Activated naive CD4-positive, alpha-beta T cell treated with anti-CD3 and anti-CD28 coated beads, Interleukin-2, amount 50 U/mL, for 72 hours (primary cell): ENCODE measurements at places on chromosomes 6 and 20. TPM values are rescaled to one million over a fixed set of nuclear protein-coding genes. Genes with fewer than 3 reads are reported as not detected.

The PRICKLE4 gene
- 0.60 TPM for total RNA-seq

The RSPO4 gene
- not detected for total RNA-seq

The HLA-DQB1 gene
- not detected for total RNA-seq

The NOX3 gene
- total RNA-seq = not detected

The GDAP1L1 gene
- not detected for total RNA-seq

The BMP2 gene
- not detected for total RNA-seq

The PTCRA gene
- total RNA-seq = not detected

DNA sequence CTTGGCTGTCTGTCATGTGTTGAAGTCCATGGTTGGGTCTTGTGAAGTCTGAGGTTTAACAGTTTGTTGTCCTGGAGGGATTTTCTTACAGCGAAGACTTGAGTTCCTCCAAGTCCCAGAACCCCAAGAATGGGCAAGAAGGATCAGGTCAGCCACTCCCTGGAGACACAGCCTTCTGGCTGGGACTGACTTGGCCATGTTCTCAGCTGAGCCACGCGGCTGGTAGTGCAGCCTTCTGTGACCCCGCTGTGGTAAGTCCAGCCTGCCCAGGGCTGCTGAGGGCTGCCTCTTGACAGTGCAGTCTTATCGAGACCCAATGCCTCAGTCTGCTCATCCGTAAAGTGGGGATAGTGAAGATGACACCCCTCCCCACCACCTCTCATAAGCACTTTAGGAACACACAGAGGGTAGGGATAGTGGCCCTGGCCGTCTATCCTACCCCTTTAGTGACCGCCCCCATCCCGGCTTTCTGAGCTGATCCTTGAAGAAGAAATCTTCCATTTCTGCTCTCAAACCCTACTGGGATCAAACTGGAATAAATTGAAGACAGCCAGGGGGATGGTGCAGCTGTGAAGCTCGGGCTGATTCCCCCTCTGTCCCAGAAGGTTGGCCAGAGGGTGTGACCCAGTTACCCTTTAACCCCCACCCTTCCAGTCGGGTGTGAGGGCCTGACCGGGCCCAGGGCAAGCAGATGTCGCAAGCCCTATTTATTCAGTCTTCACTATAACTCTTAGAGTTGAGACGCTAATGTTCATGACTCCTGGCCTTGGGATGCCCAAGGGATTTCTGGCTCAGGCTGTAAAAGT, 43.5 kb downstream of the SIRPA start:
- DNase-seq = no peak

- DNase-seq = no peak
Measured at GRCh38 chr20:57614490-57615444, 5.5 kb downstream of the ZBP1 start.

DNA sequence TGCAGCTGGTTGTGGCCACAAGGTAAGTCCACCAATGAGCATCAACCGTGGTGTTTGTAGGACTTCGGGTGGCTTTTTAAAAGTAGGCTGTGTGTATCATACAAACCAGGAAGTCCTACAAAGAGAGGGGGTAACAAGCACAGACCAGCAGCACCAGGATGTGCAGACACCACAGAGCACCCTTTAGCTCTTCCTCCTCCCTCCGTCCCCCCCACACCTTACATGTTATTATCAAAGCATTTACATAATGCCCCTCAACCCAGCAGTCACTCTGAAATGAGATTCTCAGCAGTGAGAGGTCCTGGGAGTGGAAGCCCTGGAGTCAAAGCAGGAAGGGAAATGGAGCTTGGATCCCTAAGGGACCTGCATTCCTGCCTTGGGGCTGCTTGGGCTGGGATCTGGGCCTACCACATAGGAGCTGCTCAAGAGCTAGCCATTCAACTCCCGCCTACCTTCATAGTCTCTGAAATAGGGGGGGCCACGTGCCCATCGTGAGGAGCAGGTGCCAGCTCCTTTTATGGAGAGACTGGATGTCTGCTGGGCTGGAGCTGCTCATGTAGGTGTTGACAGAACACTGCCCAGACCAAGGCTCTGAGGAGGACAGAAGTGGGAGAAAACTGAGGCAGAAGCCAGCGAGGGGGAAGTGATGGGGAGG, 90.6 kb downstream of the PSMB1 start:
- no peak for DNase-seq

DNA sequence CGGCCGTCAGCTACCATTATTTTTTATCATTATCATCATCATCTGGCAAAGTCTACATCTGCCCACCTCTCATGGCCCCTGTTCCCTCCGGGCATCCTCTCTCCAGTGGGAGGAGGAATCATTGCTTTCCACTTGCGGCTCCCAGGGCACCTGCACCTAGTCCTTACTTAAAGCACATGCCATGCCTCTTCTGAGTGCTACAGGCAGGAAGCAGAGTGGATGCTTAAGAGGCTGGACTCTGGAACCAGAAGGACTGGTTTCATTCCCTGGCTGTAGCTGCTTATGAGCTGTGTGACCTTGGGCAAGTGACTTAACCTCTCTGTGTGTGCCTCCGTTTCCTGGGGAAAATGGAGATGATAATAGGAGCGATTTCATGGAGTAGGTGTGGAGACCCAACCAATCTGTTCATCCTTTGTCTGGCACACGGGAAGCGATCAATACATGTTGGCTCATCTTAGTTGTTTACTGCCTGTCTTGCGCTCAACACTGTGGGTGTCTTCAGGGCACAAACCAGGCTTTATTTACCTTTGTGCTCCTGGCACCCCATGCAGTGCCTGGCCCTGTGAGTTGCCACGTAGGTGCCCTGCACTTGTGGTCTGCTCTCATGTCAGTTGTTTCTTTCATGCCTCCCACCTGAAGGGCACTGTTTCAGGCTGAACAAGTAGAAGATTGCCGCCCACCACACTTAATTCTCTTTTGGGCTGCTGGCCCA, 317.0 kb upstream of the SULF2 start:
- no peak for DNase-seq

- no peak for DNase-seq
Measured at GRCh38 chr6:53615633-53616449, 49.7 kb downstream of the KLHL31 start.

GRCh38 chr6:75490706-75491105, 2.9 kb downstream of the FILIP1 start:
- DNase-seq = no peak

DNA sequence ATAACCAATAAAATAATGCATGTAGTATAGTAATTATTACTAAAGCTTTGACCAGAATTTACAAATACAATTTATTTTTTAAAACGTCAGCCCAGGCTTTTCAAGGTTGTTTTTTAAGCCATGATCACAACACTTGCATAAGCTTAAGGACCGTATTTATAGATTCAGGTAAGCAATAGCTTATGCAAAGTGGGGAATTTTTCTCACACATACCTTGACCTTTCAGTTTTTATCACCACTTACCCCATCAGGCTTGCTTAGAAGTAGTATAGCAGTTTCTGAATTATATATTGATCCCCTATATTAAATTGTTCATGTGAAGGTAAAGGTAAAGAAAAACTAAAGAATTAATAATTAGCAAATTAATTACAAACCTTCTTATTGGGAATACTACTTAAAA, 232.3 kb upstream of the FKBP1C start:
- DNase-seq = no peak

DNA sequence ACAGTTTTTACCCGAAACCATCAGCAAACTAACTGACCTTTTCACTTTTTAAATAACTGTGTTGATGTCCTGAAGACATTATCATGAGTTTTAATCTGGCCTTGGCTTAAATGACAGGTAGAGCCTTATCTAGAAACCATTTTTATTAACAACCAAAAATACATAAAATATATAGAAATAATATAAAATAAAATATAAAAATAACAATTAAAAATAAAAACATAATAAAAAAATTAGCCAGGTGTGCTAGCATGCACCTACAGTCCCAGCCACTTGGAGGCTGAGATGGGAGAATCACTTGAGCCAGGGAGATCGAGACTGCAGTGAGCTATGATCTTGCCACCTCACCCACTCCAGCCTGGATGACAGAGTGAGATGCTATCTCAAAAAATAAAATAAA, 21.6 kb downstream of the HMGN3 start:
- no peak for DNase-seq

DNA sequence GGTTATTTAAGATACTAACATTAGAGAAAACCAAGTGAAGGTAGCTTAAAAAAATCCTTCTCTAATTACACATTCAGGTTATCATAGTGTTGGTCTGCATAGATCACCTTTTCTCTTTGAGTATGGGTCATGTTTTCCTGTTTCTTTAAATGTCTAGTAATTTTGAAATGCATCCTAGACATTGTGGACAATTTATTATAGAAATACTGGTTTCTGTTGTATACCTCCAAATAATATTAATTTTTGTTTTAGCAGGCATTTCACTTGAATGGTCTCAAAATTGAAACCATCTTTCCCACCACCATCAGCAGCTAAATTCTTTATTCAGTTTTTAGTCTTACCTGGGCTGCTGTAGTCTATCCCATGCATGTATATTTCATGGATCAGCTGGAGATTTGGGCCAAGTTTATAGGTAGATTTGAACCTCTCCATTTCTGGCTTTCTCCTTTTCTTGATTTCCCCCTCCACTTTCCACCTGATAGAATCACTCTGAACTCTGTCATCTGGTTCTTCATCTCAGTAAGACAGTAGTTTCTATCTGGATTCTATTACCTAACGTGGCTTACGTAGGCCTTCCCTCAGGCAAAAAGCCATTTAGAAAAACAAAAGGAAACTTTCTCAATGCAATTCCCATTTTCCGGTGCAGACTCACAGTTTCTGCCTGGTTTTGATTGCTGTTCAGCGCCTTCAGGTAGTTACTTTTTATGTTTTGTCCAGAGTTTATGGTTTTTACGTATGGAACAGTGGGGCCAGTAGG, 52.3 kb downstream of the ZFAND3 start:
- DNase-seq = no peak

DNA sequence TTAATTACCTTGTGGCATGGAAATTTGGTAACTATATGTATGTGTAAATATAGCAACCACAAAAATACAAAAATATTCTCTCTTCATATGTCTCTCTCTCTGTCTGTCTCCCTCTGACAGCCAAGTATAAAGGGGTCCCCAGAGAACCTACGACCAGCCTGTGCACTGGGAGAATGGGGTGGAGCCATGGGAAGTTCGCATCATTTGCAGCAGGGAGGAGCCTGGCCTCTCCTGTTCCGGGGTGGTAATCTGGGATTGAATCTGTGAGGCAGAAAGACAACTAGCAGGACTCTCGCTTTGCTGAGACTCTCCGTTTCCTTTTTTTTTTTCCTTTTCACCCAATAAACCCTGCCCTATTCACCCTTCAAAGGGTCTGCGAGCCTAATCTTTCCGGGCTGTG, 1109.1 kb downstream of the HACE1 start:
- no peak for DNase-seq

DNA sequence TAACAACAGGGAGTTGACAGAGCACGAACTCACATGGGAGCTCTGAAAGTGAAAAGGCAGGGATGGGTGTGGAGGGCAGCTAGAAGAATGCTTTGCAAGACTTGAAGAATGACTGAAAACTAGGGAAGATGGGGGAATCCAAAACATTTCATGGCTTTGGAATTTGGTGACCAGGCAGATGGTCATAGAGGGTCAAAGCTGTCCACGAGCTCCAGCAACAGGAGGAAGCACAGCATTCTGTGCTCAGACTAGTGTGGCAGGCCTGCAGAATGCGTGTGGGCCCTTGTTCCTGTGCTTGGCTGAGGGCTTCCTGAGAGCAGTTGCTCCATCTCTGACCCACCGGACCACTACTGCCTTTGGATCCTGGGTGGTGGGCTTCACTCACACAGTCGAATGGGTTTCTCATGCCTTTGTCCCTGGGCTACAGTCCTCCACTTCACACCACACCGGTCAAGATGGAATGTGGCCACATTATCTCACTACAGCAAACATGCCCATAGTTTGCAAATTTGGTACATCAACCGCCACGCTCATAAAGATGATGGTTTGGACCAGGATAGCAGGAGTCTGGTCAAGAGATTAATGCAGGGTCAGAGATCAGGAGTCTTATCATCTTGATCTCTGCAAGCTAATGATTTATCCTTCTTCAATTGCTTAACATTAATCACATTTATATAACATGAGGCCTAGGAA, 100.7 kb downstream of the SGK1 start:
- DNase-seq = no peak
